ENCODE measurements at places on chromosomes 5 and 9.

- no peak for DNase-seq
Observed at GRCh38 chr5:161299053-161299452, 247.5 kb downstream of the GABRB2 start.

DNA sequence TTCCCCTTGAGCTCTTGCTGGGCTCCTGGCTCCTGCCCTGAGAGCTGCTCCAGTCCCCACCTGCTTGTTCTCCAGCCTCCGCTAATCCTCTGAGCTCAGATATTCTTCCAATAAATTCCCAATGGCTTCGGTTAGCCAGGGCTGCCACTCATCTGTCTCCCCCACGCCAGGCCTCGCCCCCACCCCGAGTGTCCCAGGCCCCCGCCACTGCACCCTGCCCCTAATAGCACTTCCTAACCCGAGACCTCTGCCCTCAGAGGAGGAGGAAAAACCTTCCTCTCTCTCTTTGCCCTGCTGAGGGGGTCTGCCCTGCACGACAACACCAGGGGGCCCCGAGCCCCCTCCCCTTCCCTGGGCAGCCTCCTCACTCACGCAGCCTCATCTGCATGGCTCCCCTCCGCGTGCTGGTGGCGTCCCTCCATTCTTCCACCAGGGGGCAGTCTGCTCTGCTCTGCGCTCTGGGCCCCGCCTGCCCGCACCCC lies 5.4 kb upstream of the LCN15 start:
- peak; percentile 34 for DNase-seq

DNA sequence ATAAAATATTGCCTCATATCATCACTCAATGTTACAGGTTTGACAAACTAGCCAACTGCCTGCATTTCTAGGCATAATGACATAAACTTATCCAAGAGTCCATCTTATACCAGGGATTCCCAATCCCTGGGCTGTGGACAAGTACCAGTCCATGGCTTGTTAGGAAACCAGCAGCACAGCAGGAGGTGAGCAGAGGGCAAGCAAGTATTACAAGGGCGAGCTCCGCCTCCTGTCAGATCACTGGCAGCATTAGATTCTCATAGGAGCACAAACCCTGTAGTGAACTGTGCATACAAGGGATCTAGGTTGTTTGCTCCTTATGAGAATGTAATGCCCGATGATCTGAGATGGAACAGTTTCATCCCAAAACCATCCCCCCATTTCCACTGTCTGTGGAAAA lies 144.9 kb downstream of the PRKACG start:
- no peak for DNase-seq

DNA sequence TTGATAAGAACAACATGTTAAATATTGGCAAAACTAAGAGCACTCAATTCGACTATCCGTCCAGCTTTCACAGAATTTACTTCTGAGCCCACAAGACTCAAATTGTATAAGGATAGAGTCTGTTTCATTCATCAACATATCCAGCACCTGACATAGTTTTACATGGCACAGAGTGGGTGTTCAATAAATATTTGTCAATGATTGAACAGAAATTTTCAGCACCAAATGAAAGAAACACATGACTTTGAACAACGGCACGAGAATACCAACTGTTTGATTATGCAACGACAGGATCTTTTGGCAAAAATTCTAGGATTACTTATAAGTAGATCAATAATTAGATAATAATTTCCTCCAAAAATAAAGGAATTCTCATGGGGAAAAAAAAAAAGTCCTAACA lies 41.8 kb downstream of the SKP2 start:
- DNase-seq: no peak

DNA sequence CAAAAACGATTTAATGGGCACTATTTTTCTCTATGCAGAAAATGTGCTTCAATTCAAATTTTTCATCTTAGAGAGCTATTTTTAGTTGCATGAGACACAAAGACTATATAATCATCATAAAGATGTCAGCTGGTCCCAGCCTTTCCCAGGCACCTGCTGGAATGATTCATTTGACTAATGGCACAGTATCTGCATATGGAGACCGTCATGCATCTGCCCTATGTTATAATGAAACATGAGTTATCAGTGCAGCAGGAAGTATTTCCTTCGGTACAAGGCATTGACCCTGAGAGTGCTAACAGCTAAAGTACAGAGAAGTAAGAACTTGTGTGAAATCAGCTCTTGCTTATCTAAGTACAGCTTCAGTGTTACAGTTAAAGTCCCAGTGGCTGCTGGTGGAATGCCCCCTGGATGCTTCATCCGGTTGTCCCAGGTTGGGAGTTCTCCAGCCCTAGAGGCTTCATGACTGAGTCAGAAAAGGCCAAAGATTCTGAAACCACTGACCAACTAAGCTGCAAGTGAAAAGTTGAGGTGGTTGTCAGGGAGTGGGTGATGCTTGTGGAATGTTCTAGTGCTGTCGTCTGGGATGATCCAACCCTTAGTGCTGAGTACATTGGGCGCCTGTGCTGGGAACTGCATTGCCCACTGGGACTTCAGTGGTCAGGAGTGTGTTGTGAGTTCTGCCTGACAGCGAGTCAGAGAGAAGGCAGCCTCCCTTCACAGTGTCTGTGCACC lies 57.2 kb downstream of the MTRR start:
- DNase-seq: peak; percentile 88

- DNase-seq: peak; percentile 97
Observed at GRCh38 chr5:150599917-150600511, 40.4 kb upstream of the SYNPO start.

DNA sequence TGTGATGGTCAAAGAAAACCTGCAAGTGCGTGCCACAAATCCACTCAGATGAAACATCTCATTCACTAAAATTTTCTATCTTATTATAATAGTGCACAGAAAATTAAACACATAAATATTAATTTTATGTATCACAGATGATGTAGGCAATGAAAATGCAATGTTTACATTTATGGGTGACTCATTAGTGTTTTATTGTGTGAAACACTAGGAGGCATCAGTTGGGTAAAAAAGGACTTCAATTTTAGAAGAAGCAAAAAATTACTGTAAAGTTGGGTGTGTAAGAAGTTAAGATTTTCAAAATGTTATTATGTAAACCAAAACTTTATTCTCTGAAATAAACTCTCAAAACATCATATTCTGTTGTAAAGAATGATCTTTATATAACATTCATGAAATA lies 4.0 kb downstream of the MEF2C start:
- DNase-seq: no peak

DNA sequence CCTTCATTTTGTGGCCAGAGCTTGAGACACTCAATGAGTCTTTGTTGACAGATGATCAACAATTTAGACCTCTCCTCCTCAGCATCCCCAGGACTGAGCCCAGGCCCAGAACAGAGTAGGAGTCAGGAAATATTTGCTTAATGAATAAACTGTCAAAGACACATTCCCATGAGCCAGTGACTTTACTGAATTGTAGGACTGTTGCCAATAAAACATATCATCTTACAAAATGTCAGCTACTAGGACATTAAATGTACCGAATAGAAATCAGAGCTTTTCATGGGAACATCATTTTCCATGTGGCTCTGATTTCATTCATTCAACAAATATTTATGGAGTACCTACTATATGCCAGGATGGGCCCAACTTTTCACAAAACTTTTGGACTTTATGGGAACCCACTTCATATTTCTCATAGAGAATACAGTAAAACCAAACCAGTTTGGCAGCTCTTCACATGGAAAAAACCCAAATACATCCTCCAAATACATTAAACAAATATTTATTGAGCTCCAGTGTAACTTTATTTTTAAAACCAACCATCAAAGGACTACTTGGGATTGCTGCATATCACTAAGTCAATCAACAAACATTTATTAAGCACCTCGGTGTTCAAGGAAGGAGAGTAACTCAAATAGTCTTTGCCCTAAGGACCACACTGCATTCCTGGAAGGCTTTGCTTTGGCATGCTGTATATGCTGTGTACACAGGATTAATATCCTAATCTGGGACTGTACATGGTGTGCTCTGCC lies 11.4 kb downstream of the VDAC1 start:
- DNase-seq: peak; percentile 53

All from astrocyte of the hippocampus (primary cell).